ENCODE measurements at places on chromosomes 1 and 21.

DNA sequence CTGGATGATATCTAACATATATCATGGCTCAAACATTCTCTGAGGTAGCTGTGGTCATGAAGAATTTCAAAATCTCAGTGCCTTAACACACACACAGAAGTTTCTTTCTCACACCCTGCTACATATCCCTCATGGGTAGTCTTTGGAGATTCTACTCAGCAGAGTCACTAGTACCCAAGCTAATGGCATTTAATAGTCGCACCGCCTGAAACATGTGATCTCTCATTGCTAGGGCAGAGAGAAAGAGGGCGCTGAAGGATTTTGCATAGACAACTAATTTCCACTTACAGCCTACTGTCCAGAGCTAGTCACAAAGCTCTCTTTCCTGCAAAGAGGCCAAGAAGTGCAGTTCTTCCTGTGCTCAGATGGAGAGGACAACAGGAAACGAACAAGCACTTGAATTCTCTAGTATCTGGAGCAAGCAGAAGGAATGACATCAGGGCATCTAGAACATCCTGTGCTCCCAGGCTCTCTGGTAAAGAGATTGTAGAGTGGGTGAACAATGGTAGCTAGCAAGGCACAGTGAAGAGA, 183.4 kb upstream of the PTBP2 start:
- H3K4me1 ChIP-seq = no peaks in the 10 kb centered on the region
- no peak overlapping the region for H3K4me3 ChIP-seq

DNA sequence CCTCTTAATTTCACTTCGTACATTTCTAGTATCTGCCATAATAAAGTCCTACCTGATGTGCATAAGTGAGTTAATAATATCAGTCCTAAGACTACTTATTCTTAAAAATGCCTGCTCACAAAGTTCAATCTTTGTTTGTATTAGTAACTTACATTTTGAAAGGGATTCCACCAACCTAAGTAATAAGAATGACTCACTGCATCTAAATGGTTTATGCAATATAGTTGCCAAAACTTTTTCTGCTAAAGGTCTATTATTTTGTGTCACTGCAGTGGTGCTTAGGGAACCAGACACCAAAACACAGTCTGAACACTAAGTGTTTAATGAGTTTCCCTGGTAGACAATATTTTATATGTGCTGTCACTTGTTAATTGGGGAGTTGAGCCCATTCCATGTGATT, 1.8 kb downstream of the ZNF669 start:
- DNase-seq = no peak
- H3K27ac ChIP-seq = no peak overlapping the region
- peaks cover 55% of the 10 kb centered on the region for H3K36me3 ChIP-seq
- peaks cover 8% of the 10 kb centered on the region for H3K4me1 ChIP-seq

DNA sequence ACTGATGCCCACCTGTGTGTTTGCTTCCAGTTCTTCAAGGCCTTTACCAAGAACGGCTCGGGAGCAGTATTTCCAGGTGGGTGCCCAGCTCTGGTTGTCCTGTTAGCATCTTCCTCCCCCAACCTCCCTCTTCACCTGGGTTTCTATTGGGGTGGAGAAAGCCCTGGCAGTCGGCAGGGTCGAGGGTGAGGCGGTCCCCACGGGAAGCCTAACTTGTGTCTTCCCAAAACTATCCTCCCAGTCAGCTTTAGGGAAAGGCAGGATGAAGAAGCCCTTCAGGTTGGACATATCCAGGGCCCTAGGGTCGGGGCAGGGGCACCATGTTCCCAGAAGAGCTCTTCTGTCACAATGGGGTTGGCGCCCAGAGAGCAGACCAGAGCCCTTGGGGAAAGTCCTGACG, 20.6 kb downstream of the QSOX1 start:
- H3K4me3 ChIP-seq = no peak overlapping the region
- no peaks in the 10 kb centered on the region for H3K27me3 ChIP-seq
- H3K27ac ChIP-seq = no peak overlapping the region

- H3K27ac ChIP-seq = no peak overlapping the region
- no peaks in the 10 kb centered on the region for H3K36me3 ChIP-seq
- no peak overlapping the region for H3K4me3 ChIP-seq
These were observed 36.3 kb upstream of the C1orf21 start for GRCh38 chr1:184350573-184350972.

DNA sequence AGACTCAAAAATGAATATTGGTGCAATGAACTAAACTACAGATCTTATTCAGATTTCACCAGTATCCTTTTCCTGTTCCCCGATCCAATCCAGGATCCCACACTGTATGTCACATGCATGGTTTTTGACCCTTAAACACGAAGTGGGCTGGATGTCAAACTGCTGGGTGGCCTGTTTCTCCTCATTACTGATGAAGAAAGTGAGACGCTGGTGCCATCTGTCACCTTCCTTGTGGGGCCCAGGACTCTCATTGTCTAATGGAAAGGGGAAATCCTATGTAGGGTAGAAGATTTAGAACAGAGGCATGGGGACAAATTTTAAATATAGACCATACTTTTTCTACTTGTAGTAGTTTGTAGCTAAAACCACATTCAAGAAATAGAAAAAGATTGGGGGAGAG, 56.2 kb downstream of the DISC1 start:
- H3K27ac ChIP-seq = no peak overlapping the region
- no peak for DNase-seq
- no peak overlapping the region for H3K4me3 ChIP-seq
- H3K36me3 ChIP-seq = peaks cover 10% of the 10 kb centered on the region

- DNase-seq = no peak
- peaks cover 13% of the 10 kb centered on the region for H3K27me3 ChIP-seq
- no peaks in the 10 kb centered on the region for H3K4me1 ChIP-seq
These were observed 9.9 kb upstream of the ABCD3 start for GRCh38 chr1:94408104-94408830.

DNA sequence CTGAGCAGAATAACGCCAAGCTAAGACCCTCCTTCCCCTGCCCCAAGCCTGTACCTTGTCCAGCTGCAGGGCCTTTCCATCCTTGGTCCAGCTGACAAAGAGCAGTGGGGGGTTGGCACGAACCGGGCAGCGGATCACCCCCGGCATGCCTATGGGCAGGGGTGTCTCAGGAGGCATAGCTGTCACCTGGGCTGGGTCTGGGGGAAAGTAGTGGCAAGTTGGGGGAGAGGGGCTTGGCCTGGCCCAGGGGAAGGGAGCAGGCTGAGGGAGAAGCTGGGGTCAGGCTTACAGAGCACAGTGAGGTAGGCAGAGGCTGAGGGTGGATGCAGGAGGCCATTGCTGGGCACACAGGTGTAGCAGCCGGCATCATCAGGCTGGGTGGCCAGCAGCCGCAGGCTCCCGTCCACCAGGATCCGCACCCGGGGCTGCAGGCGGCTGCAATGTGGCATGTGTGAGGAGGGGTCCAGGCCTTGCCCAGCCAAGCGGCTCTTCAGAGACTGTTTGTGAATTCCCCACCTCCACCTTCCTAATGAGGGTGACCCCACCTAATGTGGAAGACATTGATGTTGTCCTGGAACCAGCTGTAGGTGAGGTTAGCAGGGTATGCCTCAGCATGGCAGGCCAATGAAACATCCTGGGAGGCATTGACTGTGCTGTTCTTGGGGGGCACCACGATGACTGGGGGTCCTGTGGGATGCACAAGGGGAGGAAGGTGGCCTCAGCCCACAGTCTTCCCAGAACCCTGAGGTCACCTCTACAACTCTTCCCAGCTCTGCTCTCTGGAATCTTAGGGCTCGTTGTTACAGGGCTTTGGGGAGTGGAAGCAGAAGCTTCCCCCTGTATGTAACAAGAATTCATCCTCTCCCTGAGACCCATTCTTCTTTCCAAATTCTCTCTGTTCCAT, 9.1 kb upstream of the TAGLN2 start:
- peaks cover 25% of the 10 kb centered on the region for H3K27me3 ChIP-seq
- no peaks in the 10 kb centered on the region for H3K36me3 ChIP-seq
- no peak for DNase-seq
- no peak overlapping the region for H3K27ac ChIP-seq
- H3K4me3 ChIP-seq = no peak overlapping the region

GRCh38 chr1:1619917-1620361, 4.6 kb downstream of the MIB2 start:
- peak; percentile 36 for DNase-seq
- no peak overlapping the region for H3K27ac ChIP-seq
- H3K27me3 ChIP-seq = no peaks in the 10 kb centered on the region

- no peak for DNase-seq
- H3K27ac ChIP-seq = no peak overlapping the region
- no peaks in the 10 kb centered on the region for H3K36me3 ChIP-seq
- no peak overlapping the region for H3K4me3 ChIP-seq
These were observed 428.0 kb upstream of the BEND5 start for GRCh38 chr1:49204720-49205119.

DNA sequence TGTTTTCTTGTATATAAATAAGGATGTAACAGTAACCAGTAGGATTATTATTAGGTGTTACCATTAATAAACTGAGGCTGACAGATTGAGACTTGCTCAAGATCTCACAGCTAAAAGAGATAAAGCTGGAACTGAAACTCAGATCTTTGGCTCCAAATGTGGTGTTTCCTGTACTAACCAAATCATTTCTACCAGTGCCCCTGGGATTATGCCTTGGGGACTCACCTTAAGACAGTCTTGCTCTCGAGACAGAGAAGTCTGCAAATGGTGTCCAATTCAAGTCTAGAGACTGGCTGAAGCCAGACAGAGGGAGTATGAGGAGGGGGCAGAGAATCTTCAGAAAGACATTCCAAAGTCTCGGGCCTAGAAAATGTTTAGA, 593 bp upstream of the CD53 start:
- H3K4me3 ChIP-seq = peak overlapping the region; percentile 91
- H3K36me3 ChIP-seq = peaks cover 27% of the 10 kb centered on the region
- no peaks in the 10 kb centered on the region for H3K27me3 ChIP-seq
- H3K27ac ChIP-seq = peak overlapping the region; percentile 95

- no peak overlapping the region for H3K27ac ChIP-seq
- H3K4me1 ChIP-seq = peaks cover 23% of the 10 kb centered on the region
- DNase-seq = no peak
These were observed 25.8 kb upstream of the EVA1B start for GRCh38 chr1:36349241-36349671.

DNA sequence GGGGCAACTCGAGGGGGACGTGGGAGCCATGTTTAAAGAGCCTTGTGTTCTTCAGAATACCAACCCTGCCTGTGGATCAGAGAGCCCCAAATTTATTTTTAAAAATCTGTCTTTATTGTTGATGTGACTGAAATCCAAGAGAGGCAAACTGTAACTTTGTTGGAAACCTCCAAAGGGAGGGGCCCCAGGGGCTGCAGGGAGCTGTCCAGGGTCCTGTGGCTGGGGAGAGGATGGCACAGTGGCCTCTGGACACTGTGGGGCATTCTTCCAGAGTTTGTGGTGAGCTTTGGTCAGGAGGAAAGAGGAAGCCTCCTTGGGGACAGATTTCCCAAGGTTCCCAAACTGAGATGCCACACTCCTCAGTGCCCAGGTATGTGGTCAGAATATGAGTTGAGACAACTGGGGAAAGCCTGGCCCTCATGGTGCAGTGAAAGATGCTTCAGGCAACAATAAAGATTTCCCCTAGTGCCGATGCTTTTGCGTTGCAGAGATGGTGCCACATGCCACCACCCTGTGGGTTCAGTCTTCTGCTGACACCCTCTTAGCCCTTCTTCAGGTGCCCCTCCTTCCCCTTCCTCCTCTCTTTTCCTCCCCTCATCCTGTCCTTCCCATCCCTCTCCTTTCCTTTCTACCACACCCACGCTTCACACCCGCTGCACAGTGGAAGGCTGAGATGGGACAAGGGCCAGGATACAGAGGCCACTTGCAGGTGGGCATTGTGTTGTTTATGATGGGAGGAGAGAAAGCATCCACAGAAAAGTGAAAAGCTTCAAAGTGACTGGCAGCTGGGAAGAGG, 122.1 kb downstream of the UCK2 start:
- peaks cover 16% of the 10 kb centered on the region for H3K27me3 ChIP-seq
- no peak for DNase-seq
- no peak overlapping the region for H3K27ac ChIP-seq

- DNase-seq = no peak
- peaks cover 7% of the 10 kb centered on the region for H3K4me1 ChIP-seq
- no peak overlapping the region for H3K4me3 ChIP-seq
These were observed 10.9 kb downstream of the S100PBP start for GRCh38 chr1:32828341-32828740.

GRCh38 chr1:147798731-147799130, 38.3 kb upstream of the GJA5 start:
- H3K27ac ChIP-seq = no peak overlapping the region
- peaks cover 9% of the 10 kb centered on the region for H3K27me3 ChIP-seq
- H3K4me1 ChIP-seq = no peaks in the 10 kb centered on the region
- H3K36me3 ChIP-seq = no peaks in the 10 kb centered on the region
- H3K4me3 ChIP-seq = no peak overlapping the region

DNA sequence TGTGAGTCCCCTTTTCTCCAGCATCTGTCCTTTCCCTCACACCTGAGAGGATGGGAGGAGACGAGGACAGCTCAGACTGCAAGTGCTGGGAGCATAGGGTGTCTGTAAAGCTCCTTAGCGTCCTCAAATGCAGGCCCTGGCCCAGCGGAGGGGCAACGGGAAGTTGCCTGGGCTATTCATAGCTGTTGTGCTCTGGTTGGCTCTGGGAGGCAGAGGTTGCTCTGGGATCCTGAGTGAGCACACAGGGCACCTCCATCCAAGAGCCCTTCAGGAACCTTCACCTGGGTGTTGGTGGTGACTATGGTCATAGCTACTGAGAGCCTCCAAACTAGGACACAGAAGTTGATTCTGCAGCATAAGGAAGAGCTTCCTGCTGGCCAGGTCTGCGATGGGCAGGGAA, 2.6 kb downstream of the PADI1 start:
- H3K27me3 ChIP-seq = peaks cover 44% of the 10 kb centered on the region
- H3K4me3 ChIP-seq = peak overlapping the region; percentile 68
- H3K27ac ChIP-seq = peak overlapping the region; percentile 91

- H3K27ac ChIP-seq = no peak overlapping the region
- DNase-seq = no peak
- no peak overlapping the region for H3K4me3 ChIP-seq
These were observed 185.2 kb downstream of the VPS13D start for GRCh38 chr1:12415038-12415466.

DNA sequence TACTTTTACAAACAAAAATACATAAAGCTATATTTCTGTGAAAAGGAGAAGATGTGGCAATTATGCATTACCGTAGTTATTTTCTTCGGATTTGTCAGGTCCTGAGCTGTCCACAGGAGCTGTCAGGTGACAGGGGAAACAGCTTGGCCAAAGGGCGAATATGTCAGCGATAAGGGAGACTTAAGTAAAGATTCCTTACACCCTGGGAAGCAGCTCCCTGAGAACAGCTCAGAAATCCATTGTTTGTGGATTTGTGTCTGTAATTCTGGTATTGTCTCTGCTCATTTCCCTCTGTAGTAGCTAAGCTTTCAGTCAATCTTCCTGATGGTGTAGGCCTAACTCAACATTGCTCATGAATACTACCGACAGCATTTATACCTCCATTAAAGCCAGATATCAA, 7.1 kb upstream of the CD34 start:
- no peak for DNase-seq
- H3K27me3 ChIP-seq = peaks cover 56% of the 10 kb centered on the region
- no peaks in the 10 kb centered on the region for H3K4me1 ChIP-seq
- no peak overlapping the region for H3K27ac ChIP-seq

GRCh38 chr21:41764558-41765419, 2.1 kb downstream of the RIPK4 start:
- peaks cover 72% of the 10 kb centered on the region for H3K27me3 ChIP-seq
- no peaks in the 10 kb centered on the region for H3K36me3 ChIP-seq
- H3K4me1 ChIP-seq = peaks cover 32% of the 10 kb centered on the region
- no peak overlapping the region for H3K27ac ChIP-seq
- no peak for DNase-seq

All from activated naive CD8-positive, alpha-beta T cell treated with anti-CD3 and anti-CD28 coated beads, Interleukin-2, amount 10 ng/mL, durations not matched to agents 7 days and 5 days (primary cell).